Tibial artery (tissue), 4 donors: ENCODE measurements at places on chromosomes 1 and 21.

DNA sequence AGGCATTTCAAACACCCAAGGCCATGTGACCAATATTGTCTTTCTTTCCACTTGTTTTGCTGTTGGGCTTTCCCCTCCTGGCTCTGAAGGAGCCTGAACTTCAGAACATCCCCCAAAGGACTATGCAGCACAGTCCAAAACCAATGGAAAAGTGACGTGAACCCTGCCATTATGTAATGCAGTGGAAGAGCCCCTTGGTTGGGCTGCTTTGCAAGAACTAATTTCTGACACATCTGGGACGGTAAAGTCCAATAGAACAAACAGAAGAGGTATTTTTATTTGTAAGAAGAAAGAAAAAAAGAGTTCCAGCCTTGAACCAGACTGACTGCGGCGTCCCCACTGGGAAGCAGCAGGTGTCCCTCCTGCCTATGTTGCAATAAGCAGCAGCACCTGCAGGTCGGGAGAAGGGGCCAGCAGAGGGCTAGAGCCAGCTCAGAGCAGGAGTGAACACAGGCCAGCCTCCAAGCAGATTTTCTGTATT is 116.7 kb downstream of the CDC7 start:
- DNase-seq: no peak

DNA sequence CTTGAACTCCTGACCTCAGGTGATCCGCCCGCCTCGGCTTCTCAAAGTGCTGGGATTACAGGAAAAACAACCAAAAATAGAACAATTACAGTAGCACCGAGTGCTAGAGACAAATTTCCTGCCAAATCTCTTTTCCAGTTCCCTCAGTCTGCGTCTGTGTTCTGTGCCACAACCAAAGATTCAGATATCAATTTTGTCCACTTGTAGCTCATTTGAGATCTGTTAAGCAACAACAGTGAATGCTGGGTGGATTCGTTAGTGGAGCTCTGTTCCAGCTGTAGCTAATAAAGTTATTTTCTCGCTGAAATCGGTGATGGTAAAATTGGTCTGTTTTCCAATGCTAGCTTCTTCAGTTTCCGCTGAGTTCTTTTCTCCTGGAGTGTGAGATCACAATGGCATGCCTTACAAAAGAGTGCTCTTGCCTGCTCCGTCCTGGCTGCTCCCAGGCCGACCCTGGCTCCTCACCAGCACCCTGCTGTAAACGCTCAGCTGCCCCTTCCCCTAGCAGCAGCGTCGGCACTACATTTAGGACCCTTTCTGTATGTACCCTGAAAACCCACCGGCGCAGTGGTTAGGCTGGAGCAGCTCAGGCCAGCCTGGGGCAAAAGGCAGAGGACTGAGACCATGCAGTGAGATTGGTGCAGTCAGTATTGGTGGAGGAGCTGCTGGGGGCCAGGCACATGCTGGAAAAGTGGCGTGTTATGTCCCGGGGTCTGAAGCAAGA is 395.4 kb downstream of the KIF26B start:
- DNase-seq: no peak

DNA sequence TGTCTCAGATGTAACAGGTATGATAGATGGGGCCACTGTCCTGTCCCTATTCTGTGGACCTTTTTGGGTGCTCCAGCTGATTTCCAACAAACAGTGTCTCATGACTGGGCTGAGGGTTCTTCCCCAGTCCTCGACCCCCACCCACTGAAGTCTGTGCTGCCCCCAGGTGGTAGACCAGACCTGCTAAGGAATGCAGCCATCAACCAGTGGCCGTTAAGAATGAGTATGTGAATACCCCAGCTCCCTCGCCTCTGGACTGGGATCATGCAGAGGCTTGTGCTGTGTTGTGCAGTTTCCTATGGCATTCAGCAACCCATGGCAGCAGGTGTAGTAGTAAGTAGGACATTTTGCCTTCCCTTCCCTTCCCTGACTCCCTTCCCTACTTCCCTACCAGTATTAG is 183.1 kb upstream of the KAZN start:
- DNase-seq: no peak

- DNase-seq: peak; percentile 86
These were observed 20.1 kb downstream of the ECE1 start for GRCh38 chr1:21270086-21270689.

DNA sequence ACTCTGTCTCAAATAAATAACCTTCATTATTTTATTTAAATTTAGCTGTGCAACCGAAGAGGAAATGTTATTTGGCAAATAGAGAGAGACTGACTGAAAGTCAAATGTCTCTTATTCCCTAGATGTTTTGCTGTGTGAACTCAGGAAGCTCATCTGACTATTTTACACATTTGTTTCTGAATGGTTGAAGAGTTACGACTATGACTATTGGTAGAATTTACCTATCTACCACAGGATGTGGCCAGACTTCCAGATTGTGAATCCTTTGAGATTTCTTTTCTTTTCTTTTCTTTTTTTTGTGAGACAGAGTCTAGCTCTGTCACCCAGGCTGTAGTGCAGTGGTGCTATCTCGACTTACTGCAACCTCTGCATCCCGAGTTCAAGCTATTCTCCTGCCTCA is 5.3 kb upstream of the SDE2 start:
- no peak for DNase-seq

- no peak for DNase-seq
These were observed 51.1 kb downstream of the PHC2 start for GRCh38 chr1:33379631-33380354.

- no peak for DNase-seq
These were observed 537.4 kb upstream of the ZRANB2 start for GRCh38 chr1:71618191-71618590.

DNA sequence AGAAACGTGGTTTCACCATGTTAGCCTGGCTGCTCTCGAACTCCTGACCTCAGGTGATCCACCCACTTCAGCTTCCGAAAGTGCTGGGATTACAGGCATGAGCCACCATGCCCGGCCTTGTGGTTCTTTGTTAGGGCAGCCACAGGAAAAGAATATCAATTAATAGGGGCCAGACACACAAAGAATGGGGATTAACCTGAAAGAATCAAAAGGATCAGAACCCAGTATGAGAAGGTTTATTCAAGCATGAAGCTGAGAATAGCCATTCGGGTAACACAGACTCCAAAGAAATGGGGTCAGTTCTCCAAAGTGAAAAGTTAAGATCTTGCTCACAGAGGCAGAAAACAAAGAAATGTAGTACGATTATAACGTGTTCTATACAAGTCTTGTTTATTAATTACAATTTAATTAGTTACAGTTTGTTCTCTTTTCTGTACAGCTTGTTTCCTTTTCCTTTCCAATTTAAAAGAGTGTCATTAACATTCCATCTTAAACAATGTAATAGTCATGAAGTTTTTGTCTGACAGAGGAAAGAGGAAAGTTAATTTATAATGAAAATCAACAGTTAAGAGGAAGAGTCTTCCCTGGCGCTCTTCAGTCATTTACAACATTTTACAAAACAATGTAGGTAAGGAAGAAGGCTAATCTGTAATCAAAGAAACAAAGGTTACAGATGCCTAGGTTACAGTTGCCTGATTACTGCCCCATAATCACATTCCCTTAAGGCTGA is 51.3 kb upstream of the SLC45A1 start:
- DNase-seq: no peak

DNA sequence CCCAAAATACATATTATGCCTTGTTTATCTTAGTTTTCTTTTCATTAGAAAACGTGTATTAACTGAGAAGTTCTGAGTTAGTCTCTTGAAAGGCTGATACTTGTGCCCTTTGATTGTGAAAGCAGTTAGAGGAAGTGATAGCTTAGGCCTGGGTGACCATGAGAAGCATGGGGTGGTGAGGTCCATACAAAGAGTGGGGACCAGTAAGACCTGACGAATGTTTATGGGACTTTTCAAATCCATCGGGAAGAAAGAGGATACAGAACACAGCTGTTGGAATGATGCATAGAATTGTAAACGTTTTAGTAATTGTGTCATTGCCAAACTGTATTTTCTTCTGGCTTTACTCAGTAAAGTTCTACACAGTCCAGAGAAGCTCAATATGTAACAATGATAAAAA is 259.8 kb downstream of the LMO4 start:
- no peak for DNase-seq

DNA sequence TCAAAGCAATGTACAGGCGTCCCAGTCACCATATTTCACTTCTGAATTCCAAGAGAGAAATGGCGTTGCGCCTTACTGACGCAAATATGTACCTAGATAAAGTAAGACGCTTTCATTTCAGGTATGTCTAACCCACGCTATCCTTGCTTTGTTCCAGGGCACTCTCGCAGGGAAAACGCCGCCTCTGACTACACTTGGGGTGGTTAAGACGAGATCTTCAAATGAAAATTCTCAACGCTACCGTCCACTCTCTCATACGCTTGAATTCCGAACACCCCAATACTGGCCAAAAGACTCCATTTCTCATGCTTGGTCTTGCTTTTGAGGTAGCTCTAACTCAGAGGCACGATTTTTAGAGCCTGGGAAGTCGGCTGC is 736 bp upstream of the ZMPSTE24 start:
- no peak for DNase-seq

- DNase-seq: no peak
These were observed 242.1 kb downstream of the GRIK1 start for GRCh38 chr21:29697555-29698193.

DNA sequence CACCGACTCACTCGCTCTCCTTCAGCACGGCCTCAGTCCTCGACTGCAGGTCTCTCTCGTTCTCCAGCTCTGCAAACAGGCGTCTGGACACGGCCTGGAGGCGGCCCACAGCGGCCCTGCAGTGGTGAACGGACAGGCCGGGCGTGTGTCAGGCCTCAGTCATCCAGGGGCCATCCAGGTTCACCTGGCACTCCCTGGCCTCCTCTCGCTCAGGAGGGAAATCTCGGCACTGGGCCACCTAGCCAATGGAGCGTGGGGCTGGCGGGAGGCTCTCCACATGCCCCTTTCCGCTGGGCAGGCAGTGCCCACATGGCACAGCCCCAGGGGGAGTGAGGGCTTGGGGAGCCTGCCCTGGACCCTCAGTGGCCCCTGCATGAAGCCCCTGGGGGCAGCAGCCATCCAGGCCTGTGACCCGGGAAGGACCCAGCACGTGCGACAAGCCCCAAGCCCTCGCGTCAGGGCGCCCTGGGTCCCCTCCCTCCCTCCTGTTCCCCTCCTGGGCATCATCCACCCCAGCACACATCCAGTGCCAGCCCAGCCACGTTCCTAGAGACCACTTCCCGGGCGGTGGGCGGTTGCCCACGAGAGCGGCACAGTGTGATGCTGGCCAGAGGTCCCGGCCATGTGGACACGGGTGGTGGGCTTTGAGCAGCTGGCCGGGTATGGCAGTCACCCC is 18.1 kb downstream of the CFAP74 start:
- DNase-seq: no peak

- DNase-seq: peak; percentile 64
These were observed 16.5 kb downstream of the SLC27A3 start for GRCh38 chr1:153791648-153792253.

- no peak for DNase-seq
These were observed 5.4 kb downstream of the VTCN1 start for GRCh38 chr1:117205368-117205767.

DNA sequence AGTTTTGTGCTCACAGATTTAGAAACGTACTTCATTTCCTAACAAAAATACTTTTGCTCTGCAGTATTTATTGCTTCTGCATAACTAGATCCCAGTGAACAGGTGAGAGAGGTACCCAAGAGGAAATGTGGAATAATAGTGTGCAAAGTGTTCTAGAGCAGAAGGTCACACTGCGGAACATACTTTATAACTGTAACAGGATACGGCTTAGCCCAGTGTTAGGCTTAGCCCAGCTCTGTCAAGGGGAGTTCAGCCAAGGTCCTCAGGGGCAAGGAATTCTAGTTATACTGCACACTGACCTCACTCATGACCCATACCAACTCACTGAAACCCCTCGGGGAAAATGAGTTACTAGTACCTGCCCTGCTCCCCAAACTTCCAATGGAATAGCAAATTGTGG is 55.3 kb downstream of the PTPN14 start:
- DNase-seq: no peak

DNA sequence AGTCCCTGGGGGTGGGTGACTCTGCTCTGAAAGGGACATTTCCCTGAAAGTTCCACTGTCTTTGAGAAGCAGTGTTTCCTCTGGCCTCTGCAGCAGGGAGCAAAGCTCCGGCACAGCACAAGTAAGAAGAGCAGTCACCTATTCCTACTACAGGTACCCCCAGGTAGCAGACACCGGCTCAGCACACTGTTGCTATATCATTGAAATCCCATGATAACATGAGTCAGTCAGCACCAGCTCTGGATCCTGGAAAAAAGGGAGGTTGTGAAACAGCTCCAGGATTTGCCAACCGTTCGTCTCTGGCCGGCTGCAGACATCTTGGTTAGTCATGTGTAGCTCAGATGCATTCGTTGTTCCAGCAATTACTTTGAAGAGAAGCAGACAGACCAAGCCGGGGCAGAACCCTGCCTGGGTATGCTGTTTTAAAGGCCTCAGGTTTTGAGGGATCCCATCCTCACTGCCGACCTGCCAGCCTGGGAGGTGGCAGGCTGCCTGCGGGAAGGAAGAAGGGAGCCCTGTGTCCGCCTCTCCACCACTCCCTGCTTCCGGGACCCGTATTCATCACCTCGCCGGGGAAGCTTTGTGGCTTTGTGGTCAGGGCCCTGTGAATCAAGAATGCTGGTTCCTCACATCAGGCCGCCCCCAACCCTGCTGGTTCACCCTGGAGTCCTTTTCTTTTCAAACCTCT is 139.2 kb downstream of the CLIC6 start:
- DNase-seq: peak; percentile 65

DNA sequence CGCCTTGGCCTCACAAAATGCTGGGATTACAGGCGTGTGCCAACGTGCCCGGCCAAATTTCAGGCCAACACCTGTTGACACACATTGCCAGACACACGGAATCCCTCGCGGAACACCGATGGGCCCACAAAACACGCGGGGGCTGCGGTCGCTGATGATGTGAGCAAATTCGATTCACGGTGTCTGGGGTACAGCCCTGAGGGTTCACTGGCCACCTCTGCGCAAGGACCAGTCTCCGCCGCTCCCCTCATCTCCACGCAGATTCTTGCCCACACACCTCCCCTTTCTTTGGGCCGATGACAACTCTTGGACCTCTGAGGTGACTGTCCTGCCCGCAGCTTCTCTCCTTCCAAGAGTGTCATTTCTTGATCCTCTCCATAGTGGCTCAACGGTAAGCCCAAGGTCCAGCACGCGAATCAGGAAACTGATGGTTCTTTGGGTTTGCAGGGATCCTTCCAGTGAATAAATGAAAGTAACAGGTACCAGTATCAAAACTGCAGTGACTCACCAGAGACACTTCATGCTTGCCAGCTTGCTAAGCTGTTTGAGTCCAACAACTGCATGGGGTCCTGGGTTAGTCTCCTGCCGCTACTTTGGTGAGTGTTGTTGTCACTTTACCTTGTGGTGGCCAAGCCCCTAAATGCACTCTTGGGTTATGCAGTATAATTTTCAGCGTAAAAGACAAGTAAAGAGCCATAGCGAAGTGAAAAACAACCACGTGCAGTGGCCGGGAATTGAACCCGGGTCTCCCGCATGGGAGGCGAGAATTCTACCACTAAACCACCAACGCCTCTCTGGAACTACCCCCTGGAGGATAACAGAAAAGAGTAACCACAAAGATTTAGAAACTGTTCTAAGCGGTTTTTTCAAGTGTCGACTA is 11.0 kb upstream of the RNU1-3 start:
- no peak for DNase-seq
